ENCODE measurements at places on chromosomes 12 and 14.

GRCh38 chr12:9667403-9668160, 1.9 kb upstream of the CLEC2D start:
- DNase-seq = no peak

DNA sequence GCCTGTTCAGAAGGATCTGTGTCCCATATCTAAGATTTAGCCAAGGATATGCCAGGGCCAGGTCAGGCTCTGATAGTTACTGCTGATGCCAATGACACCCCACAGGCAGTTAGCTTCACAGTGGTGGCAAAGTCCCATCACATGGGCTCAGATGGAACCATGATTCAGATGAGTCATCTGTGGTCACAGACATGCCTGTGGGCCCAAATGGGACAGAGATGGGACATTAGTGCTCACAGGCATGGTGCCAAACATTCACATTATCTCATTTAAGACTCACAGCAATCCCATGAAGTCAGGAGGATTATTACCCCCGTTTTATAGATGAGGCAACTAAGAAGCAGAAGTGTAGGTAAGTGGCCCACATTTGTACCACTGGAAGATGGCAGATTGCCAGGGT, 207.8 kb downstream of the DPF3 start:
- DNase-seq = no peak

- DNase-seq = no peak
Observed at GRCh38 chr14:32623300-32624093, 294.4 kb downstream of the AKAP6 start.

DNA sequence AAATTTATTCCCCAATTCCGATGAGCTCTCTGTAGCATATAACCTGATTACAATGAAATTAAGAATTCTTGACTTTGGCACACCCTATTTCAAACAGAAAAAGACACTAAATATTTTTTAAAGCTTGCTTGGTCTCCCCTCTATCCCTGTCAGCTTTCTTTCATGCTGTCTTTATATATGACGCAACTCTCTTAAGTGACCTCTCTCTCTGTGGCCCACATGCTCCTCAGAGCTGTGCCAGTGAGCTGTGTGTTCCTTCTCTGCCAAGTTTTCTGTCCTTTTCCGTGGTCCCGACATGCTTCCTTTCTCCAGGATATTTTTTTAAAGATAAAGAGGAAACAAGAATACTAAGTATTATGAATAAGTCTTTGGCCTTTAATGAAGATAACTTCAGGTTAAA, 484.0 kb downstream of the ETNK1 start:
- DNase-seq = no peak

DNA sequence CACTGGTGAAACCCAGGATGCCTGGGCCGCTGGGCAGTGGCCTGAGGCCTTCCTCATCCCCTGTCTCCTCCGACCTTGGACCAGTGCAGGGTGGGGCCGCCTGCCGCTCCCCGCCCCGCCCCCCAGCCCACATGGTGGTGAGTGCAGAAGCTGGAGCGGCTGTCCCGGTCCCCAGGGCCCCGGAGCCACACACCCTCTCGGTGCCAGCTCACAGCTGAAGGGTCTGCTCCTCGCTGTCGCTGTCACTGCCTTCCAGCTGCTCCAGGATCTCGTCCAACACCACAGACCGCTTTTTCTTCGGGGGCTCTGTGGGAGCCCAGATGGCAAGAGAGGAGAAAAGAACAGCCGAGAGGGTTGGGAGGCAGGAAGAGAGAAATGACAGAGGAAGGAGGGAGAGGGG, 143.1 kb downstream of the RBM19 start:
- DNase-seq = no peak

DNA sequence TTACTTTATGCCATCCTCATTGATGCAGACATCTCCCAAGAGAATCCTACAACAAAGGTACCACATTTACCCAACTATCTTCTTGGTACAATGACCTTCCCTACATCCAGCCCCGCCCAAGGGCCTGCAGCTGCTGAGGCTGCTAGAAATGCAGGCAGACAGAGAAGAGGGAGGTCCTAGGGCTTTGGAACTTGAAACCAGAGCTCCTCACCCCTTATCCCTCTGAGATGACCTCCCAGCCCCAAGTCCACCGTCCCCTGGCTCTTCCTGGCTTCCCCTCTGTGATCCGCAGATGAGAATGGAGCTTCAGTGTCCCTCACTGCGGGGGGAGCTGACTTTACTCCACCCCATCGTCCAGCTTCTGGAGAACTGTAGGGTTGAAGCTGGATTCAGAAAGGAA, 1.6 kb upstream of the TNFRSF1A start:
- no peak for DNase-seq

DNA sequence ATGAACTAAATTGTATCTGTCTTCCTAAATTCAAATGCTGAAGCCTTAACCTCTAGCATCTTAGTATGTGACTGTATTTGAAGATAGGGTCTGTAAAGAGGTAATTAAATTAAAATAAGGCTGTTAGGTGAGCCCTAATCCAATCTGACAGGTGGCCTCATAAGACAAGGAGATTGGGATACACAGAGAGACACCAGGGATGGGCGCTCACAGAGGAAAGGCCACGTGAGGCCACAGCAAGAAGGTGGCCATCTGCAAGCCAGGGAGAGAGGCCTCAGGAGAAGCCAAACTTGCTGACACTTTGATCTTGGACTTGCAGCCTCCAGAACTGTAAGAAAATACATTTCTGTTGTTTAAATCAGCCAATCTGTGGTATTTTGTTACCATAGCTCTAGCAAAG, 110.6 kb downstream of the GTF2A1 start:
- DNase-seq = no peak

GRCh38 chr14:55272387-55272786, 1.2 kb downstream of the FBXO34 start:
- DNase-seq = no peak

DNA sequence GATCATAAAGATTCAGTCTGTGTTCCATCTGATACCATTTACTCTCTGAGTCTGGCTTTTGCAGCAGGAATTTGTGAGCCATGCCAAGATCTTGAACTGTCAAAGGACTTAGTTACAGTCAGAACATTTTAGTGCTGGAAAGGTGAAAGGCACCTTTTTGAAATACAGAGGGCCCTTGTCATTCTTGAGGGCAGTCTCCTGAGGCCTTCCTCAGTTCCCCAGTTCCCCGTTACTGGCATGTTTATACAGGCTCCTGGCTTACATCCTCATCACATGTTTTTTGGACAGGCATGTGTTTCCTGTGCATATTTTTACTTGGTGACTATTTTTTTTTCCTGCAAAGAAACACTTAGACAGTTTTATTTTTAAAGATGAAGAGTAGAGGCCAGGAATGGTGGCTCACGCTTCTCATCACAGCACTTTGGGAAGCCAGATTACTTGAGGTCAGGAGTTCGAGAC, 21.0 kb downstream of the CFAP54 start:
- DNase-seq = no peak

GRCh38 chr14:100826391-100827100, 628 bp downstream of the MEG3 start:
- DNase-seq = no peak

GRCh38 chr12:104213952-104214351, 1.6 kb upstream of the TXNRD1 start:
- DNase-seq = no peak

- no peak for DNase-seq
Observed at GRCh38 chr12:48795550-48796455, 6.9 kb upstream of the ADCY6 start.

DNA sequence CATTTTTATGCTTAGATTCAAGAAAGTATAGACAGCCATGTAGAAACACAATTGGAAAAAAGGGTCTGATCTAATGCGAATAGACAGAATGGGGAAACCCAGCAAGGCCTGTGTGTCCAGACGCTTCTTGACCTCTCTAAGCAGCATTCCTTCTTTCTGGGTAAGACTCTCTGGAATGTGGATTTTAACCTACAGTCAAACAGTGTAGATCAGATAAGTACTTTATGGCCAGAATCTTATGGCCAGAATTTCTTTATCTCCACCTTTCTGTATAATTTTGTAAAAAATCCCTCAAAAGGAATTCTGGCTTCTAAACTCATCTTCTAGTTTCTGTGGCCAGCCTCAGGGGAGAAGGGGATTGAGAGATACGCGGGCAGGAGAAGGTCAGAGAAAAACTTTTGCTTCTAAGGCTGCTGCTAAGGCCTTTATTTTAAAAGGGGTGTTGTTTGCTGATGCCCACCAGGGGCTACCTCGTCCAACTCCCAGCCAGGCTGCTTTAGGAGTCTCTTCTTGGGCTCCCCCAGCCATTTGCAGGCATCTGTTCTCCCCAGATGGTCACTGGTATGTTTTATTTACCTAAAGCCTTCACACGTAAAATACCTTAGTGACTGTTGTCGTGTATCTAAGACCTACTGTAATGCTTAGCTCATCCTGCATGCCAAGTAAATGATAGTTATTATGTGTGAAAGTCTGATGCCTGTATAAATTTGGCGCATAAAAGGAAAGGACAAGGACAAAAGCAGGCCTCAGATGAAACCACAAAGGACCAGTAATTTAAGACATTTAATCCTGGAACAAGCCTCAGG, 68.4 kb downstream of the ANO6 start:
- DNase-seq = no peak

DNA sequence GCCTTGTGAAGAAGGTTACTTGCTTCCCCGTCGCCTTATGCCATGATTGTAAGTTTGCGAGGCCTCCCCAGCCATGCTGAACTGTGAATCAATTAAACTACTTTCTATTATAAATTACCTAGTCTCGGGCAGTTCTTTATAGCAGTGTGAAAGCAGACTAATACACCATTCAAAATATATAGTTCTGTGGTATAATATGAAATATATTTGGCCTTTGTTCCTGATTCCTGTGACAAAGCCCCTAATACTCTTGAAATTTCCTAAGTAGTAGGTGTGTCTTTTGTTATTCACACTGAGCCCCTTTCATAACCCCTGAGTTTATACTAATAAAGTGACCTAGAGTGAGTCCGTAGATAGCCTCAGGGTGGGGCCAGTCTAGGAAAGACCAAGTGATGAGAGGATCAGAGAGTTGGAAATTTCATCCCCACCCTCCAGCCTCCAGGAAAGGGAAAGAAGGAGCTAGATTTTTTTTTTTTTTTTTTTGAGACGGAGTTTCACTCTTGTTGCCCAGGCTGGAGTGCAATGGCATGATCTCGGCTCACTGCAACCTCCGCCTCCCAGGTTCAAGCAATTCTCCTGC, 19.4 kb upstream of the STRN3 start:
- no peak for DNase-seq

DNA sequence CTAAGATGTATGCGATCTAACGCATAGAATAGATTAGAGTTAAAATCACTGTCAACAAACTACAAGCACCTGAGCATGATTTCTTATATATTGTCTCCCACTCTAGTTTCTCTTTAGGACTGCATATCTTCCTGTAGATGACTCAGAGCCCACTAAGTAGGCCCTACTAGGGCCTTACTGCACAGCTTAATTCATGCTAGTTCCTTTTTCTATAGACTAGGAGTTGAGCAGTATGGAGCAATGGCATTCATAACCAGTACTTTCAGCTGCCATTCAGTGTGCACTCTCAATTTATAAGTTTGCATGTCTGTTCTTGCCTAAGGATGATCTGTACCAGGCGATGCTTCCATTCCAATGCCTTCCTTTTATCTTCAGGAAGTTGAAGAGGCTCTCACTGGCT, 103.5 kb downstream of the METTL25 start:
- DNase-seq = no peak

Data from activated CD8-positive, alpha-beta memory T cell treated with anti-CD3 and anti-CD28 coated beads for 4 hours (primary cell).